ENCODE measurements at places on chromosomes 6 and 20.

DNA sequence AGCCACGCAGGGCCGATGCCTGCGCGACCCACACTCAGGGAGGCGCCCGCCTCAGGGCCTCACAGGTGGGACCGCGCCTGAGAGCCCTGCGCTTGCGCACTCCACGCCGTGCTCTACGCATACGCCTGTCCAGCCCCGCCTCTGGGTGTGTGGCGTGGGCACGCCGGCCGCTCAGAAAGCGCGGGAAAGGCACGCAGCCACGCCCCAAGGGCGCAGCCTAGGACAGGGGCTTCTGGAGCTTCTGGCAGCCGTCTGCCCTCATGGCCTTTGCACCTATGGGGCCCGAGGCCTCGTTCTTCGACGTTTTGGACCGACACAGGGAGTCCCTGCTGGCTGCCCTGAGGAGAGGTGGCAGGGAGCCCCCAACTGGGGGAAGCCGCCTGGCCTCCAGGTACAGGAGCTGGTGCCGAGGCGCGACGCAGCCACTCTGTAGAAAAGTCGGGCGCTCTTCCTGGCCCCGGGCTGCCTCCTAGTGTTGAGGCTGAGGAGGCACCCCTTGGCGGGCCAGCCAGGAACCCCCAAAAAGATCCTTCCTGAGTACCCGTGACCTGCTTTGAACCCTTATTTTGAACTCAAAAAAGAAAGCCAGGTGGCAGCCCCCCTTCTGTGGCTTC, at the start of gene SPO11:
Gene SPO11, plus strand, starts transcription at position 196 of the 614 bp plus-strand sequence. Its CDS starts 65 bp downstream, at position 261.
- DNase-seq: no peak

DNA sequence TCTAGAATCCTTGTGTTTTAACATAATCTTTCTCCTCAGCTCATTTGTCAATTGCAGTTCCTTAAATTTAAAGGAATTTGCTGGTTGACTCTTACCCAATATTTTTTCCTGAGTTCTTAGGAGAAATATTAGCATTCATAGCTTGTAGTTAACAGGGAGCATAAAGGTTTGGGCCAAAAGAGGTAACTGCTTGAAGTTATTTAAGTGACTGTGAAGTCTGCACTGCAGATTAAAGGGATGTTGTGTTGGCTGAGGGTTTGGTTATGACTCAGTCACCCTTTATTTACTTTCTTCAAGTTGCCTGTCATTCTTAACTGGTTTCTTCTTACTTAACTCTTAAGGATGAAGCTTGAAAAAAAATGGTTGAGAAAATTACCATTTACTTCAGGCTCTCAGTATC, 220.3 kb upstream of the LAMP5 start:
- no peak for DNase-seq

DNA sequence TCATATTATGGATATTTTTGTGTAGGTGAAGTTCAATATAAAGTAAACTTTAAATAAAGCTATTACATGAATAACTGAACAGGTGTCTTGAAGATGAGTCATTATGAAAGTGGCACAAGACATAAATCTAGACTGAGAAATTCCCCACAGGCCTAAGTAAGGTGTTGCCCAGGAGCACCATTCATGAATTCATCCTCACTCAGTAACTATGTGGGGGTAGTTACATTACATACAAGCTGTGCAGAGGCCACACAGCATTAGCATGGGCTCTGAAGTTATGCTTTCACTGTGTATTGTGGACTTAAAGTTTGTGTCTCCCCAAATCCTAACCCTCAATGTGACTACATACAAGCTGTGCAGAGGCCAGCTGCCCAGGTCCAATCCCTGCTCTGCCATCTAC, 65.9 kb downstream of the BCAS1 start:
- no peak for DNase-seq

DNA sequence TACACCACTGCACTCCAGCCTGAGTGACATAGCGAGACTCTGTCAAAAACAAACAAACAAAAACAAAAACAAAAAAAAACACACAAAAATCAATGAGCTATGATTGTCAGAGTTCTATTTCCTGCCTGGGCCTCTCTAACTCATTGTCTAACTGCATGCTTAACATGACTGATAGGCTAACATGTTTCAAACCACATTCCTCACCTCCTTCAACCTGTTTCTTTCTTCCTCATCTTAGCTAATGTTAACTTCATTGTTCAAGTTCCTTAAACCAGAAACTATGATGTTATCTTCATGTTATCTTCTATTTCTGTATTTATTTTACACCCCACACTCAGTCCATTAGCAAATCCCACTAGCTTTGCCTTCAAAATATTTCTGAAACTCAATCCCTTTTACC, 41.5 kb downstream of the BEND6 start:
- DNase-seq: no peak

DNA sequence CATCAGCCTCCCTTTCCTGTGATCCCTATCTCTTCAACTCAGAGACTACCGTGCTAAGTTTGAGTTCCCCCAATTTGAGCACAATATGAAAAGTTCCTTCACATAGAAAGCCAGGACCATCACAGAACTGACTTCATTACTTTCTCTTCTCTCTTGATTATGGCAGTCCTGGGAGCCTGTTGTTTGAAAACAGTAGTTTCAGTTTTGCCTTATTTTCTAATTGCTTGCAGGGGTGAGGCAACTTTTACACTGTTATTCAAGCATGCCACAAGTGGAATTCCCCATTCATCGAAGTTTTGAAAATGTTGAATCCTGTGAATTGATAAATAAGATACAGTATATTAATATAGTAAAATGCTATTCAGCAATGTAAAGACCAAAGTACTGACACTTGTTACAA, 569.7 kb upstream of the MARCKS start:
- DNase-seq: no peak

GRCh38 chr6:109944448-109944847, 33.7 kb upstream of the GPR6 start:
- DNase-seq: no peak
